NCI-H460 (cell line): ENCODE measurements at places on chromosomes 7 and 10. TPM values are rescaled to one million over a fixed set of nuclear protein-coding genes. Genes with fewer than 3 reads are reported as not detected.
A peak's percentile ranks its signal among the peaks of the same experiment; 100 is the strongest.

GRCh38 chr10:112546474-112546873 lies 99.5 kb downstream of the VTI1A start:
- no peak for DNase-seq

- DNase-seq: no peak
Measured at GRCh38 chr7:131409129-131409766, 81.6 kb downstream of the MKLN1 start.

- DNase-seq: no peak
Measured at GRCh38 chr7:118111347-118111746, 72.6 kb upstream of the LSM8 start.

- DNase-seq: no peak
Measured at GRCh38 chr7:146876411-146876810, 759.8 kb downstream of the CNTNAP2 start.

GRCh38 chr7:148884299-148885022 lies 370 bp upstream of the EZH2 start:
- DNase-seq: peak; percentile 90

GRCh38 chr7:142240546-142240945 lies 17.3 kb downstream of the PRSS58 start:
- DNase-seq: no peak

GRCh38 chr7:16668049-16668858 lies 22.3 kb downstream of the BZW2 start:
- DNase-seq: peak; percentile 95

- no peak for DNase-seq
Measured at GRCh38 chr7:15798081-15798480, 111.6 kb upstream of the MEOX2 start.

DNA sequence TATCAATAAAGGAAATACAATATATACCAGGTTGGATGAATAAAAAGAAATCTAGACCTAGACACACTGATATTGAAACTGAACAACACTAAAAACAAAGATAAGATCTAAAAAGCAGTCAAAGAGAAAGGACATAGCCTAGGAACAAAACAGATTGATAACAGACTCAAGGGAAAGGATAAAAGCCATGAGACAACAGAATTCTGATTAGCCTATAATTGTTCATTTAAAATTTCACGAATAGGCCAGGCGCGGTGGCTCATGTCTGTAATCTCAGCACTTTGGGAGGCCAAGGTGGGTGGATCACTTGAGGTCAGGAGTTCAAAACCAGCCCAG lies 48.4 kb upstream of the FHIP2A start:
- DNase-seq: no peak

- no peak for DNase-seq
Measured at GRCh38 chr7:123260428-123260960, 60.7 kb upstream of the SLC13A1 start.

- no peak for DNase-seq
Measured at GRCh38 chr7:18962031-18962430, 155.4 kb downstream of the TWIST1 start.

DNA sequence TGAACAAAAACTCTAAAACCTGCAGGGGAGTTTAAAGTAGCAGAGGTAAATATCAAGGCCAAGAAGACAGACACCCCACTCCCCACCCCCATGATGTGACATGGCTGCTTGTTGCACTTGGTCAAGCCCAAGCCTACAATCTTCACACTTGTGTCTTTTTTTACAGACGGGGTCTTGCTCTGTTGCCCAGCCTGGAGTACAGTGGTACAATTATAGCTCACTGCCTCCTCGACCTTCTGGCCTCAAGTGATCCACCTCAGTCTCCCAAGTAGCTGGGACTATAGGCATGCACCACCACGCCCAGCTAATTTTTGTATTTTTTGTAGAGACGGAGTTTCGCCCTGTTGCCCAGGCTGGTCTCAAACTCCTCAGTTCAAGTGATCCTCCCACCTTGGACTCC lies 71.9 kb upstream of the CYTH3 start:
- DNase-seq: no peak

DNA sequence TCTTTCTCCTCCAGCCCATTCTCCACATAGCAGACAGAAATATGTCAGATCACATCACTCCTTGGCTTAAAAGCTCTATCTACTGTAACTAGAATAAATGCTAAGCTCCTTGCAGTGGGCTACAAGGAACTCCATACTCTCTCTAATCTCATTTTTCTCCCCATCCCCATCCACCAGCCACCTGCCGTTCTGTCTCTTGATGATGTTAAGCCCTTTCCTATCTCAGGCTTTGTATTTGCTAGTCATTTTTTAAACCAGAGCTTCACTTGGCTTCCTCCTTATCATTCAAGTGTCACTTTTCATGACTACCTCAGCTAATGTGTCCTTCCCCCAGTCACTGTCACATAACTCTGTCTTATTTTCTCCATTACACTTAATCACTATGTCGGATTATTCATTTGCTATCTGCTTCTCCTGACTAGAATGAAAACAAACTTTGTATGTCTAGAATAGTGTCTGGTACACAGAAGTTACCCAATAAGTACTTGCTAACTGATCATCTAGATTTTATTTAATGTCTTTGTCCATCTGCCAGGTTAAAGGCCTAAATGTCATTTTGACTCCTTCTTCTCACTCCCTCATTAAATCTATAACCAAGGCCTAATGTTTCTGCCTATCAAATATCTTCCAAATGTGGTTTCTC lies 87.2 kb upstream of the RPA3 start:
- DNase-seq: peak; percentile 27

DNA sequence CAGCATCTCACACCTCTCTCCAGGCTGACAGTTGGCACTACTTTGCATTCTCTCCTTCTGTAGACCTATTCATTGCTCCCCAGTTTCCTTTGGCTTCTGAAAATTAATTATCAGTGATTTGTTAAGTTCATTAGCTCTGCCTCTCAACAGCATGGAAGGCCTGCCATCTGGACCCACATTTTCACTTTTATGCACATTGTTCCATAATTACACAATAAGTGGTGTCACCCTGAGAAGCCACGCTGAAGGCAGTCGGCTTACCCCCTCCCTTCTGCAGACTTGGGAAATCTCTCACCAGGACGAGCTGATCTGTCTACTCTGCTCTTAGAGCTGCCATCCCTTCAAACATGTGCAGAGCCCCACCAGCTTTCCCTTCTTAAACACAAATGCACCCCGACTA lies 64.7 kb downstream of the SLIT1 start:
- DNase-seq: no peak

GRCh38 chr10:129171812-129172211 lies 295.2 kb upstream of the MGMT start:
- DNase-seq: no peak

The GSTO2 gene
- total RNA-seq: 75.4 and 86.5 TPM in 2 replicates

The DNAJC1 gene
- 23.1 and 28.2 TPM in 2 replicates for total RNA-seq

The TRIM50 gene
- total RNA-seq: 0.17 and 0.47 TPM in 2 replicates

The HECW1 gene
- total RNA-seq: 21.6 and 24.7 TPM in 2 replicates

The LLCFC1 gene
- total RNA-seq: not detected in 2 replicates

The FOXK1 gene
- total RNA-seq: 37.9 and 40.6 TPM in 2 replicates

The SLC16A12 gene
- total RNA-seq: 0.10 and 0.14 TPM in 2 replicates
